Activated naive CD4-positive, alpha-beta T cell treated with anti-CD3 and anti-CD28 coated beads, Interleukin-2, amount 50 U/mL, for 16 hours (primary cell): ENCODE measurements at places on chromosomes 3 and 15.

- DNase-seq: no peak
Measured at GRCh38 chr3:122410639-122411038, 5.2 kb downstream of the WDR5B start.

GRCh38 chr15:29066838-29067237, 181.1 kb downstream of the APBA2 start:
- no peak for DNase-seq

DNA sequence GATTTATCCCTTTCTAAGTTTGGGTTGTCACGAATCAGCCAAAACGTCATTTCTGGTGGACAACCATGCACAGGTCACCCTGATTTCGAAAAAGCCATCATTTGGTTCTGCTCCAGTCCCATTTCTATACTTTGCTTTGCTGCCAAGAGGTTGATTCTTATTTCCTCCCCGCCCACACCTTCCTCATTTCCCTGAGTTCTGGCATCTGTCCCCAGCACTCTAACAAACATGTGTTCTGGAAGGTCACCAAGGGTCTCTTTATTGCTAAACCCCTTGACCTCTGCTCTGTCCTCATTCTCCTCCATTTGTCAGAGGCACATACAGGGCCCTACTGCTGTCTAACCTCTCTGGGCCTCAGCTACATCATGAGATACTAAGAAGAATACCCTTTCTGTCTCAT, 36.4 kb upstream of the PTPRG start:
- DNase-seq: no peak

DNA sequence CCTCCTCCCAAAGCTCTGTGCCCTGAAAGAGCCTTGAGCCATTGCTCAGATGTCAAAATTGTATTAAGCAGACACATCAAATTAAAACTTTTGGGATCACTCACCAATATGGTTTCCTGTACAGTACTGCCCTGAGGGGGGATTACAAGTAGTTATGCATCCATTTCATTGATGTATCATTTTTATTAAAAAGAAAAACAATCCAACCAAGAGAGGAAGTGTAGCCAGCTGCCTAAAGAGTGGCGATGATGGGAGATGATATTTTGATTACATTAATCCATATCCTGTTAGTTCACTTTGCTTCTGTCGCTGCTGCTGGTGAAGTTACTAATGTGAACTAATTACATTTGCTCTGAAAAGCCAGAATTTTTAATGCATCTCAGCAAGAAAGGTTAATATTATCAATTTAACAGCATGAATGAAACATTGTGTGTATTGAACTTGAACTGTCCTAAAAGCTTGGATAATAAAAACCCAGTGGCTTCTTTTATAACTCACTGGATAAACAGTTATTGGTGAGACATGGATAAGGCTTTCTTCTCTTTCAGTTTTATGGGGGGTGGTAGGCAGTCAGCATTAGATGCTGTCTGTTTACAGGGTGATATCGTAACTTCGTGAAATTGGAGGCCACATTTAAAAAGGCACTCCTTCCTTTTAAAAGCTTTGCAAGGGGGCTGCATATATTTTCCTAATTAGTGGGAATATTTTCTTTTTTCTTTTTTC, 87.7 kb downstream of the IGF1R start:
- DNase-seq: no peak

DNA sequence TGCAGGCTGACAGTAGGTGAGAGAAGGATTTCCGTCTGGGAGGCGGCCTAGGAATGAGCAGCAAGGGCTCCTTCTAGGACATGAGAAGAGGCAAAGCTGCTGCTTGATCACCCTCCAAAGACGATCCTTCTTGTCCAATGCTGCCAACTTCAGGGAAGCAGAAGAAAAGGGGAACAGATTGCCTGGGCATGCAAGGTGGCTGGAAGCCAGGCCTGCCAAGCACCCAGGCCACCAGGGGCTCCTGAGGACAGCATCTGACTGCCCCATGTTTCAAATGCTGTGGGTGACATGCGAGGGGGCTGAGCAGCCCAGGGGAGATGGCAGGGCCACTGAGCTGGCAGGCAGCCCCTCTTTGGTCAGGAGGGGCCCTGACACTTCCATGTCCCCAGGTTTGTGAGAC, 3.3 kb upstream of the GRIP2 start:
- DNase-seq: no peak

GRCh38 chr15:63364399-63365272, 17.0 kb downstream of the CA12 start:
- no peak for DNase-seq

DNA sequence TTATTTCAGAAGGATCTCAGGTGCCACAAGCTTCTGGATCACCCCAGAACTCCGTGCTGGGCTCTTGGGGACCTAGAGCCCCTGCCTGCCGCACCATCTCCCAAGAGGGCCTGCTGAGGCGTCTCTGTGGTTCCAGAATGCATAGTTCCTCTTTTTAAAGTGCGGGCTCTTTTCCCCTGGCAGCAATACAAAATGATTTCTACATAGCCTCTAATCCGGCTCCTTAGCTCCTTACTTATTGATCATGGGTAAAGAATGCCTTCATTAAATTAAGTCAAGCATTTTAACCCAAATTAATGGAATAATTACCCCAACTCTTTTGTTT, 121.9 kb downstream of the ATP10A start:
- DNase-seq: no peak

GRCh38 chr15:75823860-75824613, 19.2 kb upstream of the UBE2Q2 start:
- DNase-seq: no peak

- no peak for DNase-seq
Measured at GRCh38 chr3:11908981-11909698, 62.5 kb upstream of the TAMM41 start.

GRCh38 chr3:153414982-153415381, 253.0 kb downstream of the RAP2B start:
- no peak for DNase-seq

- peak; percentile 39 for DNase-seq
Measured at GRCh38 chr15:52466134-52466701, 62.5 kb downstream of the MYO5A start.

- DNase-seq: no peak
Measured at GRCh38 chr15:85947021-85947420, 132.7 kb upstream of the AGBL1 start.

DNA sequence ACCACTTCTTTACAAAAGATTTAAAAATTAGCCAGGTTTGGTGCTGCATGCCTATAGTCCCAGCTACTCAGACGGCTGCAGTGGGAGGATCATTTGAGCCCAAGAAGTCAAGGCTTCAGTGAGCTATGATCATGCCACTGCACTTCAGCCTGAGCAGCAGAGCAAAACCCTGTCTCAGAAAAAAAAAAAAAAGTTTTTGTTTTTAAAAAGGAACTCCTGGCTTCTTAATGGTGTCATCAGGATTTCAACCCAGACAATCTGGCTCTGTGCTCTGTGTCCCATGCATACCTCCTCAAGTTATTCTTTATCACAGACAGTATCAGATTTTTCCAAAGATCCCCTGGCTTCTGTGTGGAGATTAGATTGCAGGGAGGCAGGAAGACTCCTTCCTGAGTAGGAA, 64.2 kb upstream of the IL12A start:
- DNase-seq: no peak

DNA sequence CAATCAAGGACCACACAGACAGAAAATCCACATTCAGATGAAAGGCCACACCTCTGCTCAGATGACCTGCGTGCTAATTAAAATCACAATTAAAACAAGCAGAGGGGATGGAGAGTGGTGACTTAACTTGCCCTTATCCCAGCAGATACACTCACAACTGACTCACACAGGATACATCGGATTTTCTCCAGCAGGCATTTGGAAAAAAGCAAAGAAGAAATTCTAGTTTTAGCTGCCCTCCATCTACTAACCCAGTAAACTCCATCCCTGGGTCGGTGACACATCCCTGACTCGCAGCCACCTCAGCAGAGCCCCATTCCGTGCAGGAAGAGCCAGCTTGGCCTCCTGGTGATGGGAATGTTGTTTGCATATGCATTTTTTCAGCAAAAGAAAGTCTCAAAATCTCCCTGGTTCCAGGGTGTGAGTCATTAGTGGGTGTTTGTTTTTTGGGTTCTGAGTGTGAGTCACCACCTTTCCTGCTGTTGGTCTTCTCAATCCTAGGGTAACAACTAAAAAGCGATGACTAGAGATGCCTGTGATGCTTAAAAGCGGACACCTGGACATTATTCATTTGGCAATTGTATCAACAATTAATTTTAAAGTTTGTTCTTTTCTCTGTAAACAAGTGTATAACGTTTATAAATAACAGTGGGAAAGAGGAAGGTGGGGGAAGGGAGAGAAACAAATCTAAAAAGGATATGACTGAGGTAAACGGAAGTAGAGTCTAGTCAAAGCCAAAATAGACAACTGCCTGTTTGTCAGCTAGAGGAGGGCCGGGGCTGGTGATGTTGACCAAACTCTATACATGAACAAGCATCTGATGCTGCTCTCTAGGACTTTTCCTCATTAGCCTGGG, 49.8 kb upstream of the SLC4A7 start:
- DNase-seq: no peak

- DNase-seq: no peak
Measured at GRCh38 chr3:194661946-194662345, 10.0 kb downstream of the LSG1 start.

DNA sequence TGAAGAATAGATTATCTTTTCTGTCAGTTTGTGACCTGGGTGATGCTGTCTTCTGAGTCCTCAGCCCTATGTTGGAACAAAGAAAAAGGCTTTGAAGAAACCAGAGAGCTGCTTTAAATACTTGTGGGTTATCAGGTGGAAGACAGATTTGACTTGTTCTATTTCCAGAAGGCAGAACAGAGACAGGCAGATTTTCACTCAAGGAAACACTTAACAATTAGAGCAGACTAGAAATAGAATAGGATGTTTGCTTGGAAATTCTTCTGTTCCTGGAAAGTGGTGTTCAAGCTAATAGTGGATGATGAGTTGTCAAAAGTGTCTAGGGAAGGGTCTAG, 219.4 kb downstream of the UBE2E2 start:
- no peak for DNase-seq

DNA sequence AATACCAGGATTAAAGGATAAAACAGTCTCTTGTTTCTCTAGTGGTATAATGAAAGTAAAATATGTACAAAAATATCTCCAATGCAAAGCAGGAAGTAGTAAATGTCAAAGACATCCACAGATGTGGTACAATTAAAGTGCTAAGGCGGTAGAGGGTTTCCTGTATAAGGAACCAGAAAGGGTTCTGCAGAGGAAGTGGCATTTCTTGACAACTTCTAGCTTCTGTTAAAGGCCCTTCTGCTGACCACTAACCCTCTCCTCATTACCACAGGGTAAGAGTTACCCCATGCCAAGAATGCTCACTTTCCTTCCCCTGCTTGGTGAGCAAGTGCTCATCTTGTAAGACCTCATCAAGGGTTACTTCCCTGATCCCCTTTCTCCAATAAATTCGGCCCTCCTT, 883.6 kb upstream of the NR2F2 start:
- DNase-seq: no peak

GRCh38 chr3:177579419-177579818, 382.1 kb upstream of the TBL1XR1 start:
- no peak for DNase-seq

DNA sequence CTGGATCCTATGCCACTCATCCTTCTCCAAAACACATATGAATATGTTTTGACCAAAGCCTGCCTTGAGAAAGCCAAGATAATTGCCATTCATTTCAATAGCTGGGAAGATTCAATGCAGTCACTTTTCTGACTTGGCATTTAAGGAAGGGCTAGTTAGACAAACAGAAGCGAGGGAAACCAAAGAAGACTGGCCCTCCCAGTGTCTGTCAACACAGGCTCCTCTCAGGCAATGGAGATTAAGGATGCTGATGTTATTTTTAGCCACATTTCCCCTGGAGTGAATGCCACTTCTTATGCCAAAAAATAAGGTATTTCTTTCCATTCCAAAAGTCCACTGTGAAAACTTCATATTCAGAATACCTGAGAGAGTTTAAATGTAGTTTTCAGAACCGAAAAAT, 101.7 kb downstream of the P3H2 start:
- no peak for DNase-seq

- DNase-seq: no peak
Measured at GRCh38 chr3:72595376-72595775, 252.9 kb downstream of the SHQ1 start.

DNA sequence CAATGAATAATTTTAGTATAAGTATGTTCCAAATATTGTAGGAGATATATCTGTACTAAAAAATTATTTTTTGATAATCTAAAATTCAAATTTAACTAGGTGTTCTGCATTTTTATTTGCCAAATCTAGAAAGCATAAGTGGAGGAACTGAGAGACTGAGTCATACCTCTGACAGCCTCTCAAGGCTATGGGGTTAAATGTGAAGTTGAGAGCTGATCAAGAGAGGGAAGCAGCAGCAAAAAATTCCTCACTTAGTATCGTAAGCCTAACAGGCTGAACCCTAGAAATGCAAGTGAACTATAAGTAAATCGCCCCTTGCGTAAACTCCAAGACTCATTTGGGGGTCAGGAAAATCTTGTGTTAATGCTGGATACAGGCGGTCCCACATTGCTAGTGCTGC, 12.8 kb upstream of the TOPAZ1 start:
- DNase-seq: no peak

DNA sequence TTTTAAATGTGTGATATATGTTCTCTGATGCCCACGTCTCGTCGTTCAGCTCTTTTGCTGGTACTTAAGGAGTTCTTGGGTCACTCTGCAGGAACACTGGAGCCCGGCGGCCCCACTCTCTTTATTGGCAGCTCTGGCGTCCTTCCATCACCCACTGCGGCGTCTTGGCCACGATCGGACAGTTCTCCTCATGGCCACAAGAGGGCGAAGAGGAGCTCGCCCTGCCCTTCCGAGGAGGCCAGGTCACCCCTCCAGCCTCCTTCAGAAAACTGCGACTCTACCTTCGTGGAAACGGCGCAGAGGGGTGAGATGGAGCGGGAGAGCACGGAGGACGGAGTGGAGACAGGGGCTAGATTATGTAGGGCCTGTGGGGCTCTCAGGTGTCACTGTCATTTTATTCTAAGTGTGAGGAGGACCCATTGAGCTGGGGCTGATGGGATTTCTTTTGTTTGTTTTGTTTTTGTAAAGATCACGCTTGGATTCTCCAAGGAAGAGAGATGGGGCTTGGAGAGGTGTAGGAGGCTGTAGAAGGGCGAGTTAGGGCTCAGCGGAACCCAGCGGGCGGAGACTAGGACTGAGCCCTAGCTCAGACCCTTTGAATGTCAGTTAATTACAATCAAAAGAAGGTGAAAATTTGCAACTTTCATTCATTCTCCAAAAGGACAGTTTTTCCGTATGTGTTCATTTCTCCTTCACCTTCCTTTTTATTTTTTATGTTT, 28.0 kb upstream of the GABRA5 start:
- DNase-seq: no peak

DNA sequence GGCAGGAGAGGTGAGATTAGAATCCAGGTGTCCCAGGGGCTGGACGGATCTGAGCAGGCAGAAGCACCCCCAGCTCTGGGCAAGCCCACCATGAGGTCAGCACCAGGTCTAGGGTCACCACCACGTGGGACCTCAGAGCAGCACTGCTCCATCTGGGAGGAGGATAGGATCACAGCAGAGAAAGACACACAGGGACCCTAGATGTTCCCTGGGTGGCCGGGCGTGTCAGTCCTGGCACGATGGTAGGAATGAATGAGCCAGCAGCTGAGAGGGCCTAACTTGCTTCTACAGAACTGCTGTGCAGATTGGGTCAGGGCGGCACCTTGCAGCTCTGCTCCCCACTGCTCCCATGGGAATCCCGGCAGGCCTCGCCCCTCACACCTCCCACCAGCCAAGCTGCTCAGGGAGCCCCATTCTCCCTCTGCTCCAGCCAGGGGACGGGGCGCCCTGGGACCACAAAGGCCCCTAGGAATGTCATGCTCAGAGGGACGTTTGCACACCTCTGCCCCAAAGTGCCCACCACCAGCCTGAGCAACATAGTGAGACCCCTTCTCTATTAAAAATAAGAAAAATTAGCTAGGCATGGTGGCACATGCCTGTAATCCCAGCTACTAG, 66.3 kb downstream of the ZNF445 start:
- no peak for DNase-seq

GRCh38 chr3:172515130-172515918, 7.9 kb downstream of the TNFSF10 start:
- no peak for DNase-seq
